ENCODE measurements at places on chromosomes 4 and X.

GRCh38 chr4:26362745-26363439 lies 42.1 kb downstream of the RBPJ start:
- no peak for DNase-seq

DNA sequence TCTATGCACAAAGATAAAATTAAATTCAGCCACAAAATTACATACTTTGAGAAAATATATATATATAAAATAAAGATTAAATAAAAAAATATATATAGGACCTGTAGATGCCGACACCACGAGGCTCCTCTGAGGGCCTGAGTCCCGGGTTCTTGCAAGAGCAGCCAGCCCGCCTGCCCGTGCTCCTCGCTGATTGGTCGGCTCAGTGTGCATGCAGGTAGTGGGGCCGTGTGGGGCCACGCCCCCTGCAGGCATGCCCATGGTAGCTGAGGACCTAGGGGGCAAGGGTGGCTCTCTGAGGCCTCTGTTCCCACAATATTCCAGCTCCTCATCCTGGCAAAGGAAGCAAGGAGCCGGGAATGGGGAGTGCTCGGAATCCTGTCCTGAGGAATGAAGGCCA lies 80.5 kb upstream of the AMELX start:
- no peak for DNase-seq

- no peak for DNase-seq
Observed at GRCh38 chr4:72295966-72296557, 264.3 kb downstream of the NPFFR2 start.

DNA sequence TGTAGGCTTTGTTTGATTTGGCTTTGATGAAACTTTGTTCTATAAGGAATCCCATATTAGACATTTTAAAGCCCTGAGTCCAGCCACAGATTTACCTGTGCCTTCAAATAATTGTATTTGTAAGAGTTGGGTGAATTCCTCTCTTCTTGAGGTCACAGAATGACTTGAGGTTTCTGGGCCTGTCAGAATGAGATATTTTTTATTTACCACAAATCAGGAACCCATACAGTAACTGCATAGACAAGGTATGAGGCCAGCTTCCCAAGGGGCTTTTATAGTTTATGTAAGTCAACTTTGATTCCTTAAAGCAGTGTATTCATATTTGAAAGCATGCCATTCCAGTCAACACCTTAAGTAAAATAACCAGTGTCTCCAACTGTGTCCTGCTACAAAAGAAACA lies 29.1 kb upstream of the CXCL3 start:
- no peak for DNase-seq

DNA sequence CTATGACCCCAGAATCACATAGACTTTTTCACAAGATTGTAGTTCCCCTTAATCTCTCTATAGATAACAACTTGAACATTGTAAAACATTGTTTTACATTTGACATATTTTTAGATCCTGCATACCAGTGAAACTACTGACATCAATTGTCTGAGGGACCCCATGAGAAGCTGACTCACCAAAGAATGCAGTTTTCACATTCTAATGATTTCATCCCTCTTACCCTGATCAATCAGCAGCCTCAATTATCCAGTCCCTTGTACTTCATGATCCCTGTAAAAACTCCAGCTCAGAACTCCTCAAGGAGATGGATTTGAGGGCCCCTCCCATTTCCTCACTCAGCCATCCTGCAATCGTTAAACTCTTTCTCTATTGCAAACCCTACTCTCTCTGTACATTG lies 411.0 kb upstream of the NDST3 start:
- DNase-seq, result no peak

- DNase-seq, result no peak
Observed at GRCh38 chr4:19694812-19695211, 556.9 kb upstream of the SLIT2 start.

DNA sequence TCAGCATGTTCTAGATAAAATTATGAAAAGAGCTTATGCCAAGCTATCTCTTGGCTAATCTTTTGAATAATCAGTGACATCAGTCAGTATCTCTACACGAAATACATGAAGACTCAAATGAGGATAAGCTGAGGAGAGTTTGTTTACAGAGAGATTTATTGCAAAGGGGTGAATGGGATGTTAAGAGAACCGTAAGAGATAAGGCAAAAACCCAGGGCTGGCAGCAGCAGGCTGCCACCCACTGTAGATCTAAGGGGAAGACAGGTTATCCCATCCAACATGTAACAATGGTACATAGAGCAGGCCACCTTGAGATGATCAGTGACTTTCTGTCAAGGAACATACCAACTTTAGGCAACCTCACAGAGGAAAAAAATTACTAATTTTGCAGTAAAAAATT lies 432.1 kb upstream of the NR3C2 start:
- DNase-seq, result no peak

GRCh38 chr4:172344308-172344938 lies 531.2 kb downstream of the GALNTL6 start:
- DNase-seq, result no peak

DNA sequence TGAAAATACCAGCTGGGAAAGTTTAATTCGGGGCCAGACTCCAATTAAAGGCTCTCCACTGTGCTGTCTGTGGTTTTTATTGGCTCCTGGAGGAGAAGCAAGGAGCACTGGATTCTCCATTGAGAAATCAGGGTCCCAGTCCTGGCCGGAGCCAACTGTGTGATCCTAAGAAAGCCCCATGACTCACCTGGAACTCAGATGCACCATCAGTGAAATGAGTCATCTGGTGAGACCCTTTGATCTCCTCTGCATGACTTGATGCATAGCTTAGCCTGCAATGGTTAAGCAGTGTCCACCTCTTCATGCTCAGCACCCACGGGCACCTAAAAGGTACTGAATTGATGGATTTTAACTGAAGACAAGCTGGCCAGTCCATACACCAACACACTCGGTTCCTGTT lies 119.2 kb upstream of the VCX3B start:
- DNase-seq, result no peak

- no peak for DNase-seq
Observed at GRCh38 chr4:125420526-125420925, 105.8 kb downstream of the FAT4 start.
